Heart left ventricle (tissue), 16 donors: ENCODE measurements at places on chromosomes 4 and X. TPM values are rescaled to one million over a fixed set of nuclear protein-coding genes. Genes with fewer than 3 reads are reported as not detected.

The EDNRA gene
- total RNA-seq, result 27.2 TPM

GRCh38 chr4:77465271-77465670 is 140.3 kb upstream of the CXCL13 start:
- no peak for DNase-seq

DNA sequence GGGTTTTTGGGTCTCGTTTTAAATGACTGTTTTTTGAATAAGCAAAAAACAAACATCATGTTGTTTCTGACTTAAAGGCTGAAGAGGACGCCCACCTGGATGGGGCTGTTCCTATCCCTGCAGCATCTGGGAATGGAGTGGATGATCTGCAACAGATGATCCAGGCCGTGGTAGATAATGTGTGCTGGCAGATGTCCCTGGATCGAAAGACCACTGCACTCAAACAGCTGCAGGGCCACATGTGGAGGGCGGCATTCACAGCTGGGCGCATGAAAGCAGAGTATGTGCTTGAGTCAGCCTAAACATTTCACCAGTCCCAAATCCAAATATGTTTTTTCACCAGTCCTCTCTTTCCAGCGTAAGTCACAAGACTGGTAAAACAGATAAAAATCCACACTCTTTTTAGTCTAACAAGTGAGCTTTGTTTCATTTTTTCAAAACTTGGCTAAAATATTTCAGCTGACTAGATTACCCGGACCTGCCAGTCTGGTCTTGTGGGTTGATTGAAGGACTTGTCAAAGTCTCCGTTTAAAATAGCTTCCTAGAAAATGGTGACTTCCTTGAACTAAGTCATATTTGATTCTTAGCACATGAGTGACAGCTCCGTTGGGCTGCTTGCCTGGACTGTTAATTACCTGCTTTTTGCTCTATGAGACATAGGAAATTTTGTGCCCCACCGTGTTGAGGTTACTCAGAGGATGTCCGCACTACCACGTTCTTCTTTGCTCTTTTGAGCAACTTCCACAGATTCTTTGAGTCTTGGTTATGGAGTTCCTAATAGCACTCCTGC is 20.8 kb downstream of the ENOPH1 start:
- no peak for DNase-seq

DNA sequence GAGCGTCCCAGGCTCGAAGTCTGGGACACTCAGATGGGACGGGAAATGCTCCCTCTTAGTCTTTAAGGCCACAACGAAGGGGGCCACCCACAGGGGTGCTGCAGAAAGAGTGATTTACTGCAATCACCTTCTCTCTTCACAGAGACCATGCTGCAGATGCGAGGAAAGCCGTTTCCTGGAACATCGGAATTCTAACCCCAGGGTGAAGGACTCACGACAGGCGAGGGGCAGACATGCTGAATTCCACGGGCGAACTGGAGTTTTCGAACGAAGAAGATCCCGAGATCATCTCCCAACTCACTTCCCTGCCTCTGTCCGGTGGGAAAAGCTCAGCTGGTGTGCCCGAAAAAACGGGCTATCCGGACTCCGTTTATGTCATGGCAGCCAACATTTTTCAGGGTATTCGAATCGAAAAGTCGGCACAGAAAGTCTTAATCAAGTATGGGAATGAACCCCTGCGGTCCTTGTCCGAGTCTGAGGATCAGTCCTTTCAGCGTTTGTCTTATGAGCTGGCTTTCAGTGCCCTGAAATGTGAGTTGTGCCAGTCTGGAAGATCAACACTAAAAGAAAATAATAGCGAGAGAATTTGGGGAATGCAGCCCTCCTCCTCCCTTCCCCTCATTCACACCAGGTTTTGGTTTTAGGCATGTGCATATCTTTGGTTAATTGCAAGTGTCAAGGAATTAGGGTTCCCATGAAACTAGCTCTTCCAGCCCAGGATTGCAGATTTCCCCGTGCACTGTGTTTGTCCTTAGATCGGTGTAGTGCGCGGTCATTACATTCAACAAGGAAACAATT is 905 bp downstream of the NSUN7 start:
- DNase-seq, result no peak
